ENCODE measurements at places on chromosomes 4 and X.

DNA sequence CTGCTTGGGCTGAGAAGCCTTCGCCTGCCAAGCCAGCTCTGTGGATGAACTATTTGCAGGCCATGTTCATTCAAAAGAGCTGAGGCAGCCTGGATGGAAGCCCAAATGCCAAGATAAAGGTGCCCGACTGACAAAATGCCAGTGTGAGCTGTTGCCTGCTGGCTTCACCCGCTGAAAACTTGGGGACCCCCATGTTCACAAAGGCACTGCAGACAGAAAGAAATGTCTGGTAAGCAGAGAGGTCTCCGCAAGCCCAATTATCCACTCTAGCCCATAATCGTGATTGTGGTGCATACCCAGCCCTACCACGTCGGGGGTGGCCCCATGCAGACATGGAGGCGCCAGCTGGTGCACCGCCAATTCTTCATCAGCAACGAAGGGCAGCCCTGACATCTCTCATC, 13.0 kb upstream of the SMIM20 start:
- no peak for DNase-seq

DNA sequence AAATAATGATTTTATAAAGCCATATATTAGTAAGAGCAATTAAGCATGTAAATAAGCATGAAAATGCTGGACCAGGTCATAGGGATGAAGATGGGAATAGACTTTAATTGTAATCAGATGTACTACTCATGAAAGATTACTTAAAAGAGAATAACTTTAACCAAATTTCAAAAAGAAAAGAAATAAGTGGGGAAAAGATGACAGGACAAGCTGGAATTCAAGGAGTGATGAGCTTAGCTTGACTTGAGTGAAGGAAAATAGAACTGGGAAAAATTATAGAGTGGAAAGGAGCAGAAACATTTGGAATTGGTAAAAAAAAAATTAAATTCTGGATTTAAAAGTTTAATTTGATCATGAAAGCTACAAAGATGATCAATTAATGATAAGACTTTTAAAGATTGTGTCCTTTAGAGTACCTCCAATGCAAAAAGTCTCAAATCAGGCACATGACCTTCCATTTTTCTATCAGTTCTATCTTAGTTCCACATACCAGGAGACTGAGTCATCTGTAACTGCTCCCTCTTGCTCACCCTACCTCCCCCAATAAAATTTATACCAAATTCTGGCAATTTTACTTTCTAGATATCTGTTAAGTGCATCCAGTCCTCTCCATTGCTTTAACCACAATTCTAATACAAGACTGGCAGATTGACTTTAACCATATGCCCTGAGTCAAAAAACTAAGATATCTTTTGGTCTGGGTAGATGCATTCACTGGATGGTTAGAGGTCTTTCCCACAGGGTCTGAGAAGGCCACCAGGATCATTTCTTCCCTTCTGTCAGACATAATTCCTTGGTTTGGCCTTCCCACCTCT, 56.4 kb upstream of the SLIT2 start:
- DNase-seq, result no peak

DNA sequence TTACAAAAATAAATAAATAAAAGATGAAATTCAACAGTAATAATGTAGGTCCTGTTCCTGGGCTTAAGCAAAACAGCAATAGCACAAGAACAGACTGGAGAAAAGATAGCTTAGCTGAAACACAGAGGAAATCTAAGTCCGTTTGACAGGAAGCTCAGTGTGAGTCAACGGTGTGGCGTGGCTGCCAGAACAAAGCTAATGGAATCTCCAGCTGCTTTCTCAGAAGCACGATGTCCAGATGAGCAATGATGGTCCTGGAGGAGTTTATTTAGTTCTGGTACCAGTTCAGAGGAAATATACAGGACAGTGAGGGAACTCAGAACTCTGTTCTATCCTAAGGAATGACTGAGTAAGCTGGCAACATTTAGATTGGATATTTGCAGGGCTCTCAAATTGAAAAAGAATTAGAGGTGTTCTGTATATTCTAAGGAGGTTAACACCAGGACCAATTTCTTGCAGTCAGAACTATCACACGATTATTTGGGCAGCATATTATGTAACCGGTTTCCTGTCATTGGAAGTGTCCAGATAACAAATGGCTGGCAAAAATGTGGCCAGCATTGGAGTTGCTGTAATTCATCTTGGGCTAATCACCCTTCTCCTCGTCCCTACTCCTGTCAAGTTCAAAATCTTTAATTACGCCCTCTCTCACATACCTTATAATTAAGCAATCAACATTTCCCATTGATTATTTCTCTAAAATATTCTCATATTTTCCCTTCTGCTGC, 12.7 kb downstream of the GAB3 start:
- no peak for DNase-seq

- no peak for DNase-seq
These were observed 73.7 kb downstream of the GEMIN8 start for GRCh38 chrX:13955975-13956374.
